ENCODE measurements at places on chromosomes 5 and 9. TPM values are rescaled to one million over a fixed set of nuclear protein-coding genes. Genes with fewer than 3 reads are reported as not detected.

The SNCAIP gene
- total RNA-seq: 2.1 TPM

The PFN3 gene
- not detected for total RNA-seq

DNA sequence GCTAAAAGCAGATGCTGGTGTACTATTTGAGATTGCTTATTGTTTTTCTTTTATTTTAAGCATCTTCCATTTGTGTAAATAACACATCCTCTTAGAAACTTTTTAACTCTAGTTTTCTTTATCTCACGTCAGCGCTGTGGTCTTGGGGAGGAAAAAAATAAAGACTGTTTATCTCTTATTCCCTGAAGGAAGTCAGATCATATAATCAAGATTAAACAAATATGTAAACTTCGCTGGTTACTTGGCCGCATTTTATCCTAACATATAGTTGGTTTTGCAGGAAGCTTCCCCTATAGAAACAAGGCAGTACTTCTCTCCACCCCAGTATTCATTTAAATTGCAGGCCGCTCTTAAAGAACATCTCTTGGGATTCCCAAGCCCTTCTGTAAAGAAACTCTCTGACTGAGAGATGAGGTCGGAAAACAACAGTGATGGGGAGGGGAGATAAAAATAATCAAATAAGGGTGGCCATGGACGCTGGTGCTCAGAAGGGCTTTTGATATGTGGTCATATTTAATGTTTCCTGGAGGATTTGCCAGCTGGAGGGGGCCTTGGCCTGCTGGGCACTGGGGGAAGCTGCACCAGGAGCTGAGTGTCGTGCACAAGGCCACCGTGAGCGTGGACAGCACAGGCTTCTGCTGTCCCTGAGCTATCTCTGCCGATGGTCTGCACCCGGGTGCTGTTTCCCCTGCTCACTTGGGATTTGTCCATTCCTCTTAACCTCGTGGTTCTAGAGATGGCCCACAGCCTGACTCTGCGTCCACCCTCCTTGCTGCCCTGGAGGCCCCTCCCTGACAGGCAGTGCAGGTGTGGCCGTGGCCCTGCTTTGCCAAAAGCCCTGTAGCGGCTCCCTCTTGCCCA lies 23.8 kb downstream of the NEURL1B start:
- H3K4me3 ChIP-seq: no peak overlapping the region
- H3K36me3 ChIP-seq: no peaks in the 10 kb centered on the region
- H3K27ac ChIP-seq: peak overlapping the region; percentile 69

- H3K4me3 ChIP-seq: no peak overlapping the region
- no peaks in the 10 kb centered on the region for H3K36me3 ChIP-seq
- H3K27me3 ChIP-seq: no peaks in the 10 kb centered on the region
- no peak overlapping the region for H3K27ac ChIP-seq
Measured at GRCh38 chr9:31677877-31678276, 706.6 kb upstream of the ACO1 start.

DNA sequence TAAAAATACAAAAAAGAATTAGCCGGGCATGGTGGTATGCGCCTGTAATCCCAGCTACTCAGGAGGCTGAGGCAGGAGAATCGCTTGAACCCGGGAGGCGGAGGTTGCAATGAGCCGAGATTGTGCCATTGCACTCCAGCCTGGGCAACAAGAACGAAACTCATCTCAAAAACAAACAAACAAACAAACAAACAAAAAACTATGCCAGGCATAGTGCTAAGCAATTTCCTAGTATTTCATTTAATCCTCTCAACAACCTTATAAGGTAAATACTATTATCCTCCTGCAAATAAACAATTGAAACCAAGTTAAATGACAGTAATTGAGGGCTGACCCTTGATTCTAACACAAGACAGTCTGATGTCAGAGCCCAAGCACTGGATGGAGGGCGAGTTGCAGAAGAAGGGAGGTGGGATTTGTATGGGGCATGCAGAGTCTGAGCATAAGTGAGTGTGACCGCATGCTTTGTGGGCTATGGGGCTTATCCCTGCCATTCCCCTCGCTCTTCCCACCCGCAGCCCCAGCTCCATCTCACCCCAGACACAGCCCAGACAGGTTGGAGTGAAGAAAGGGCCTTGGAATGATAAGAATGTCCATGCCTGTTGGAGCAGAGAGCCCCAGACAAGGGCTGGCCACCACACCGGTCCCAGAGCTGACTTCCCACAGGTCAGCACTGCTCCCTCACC lies 24.3 kb upstream of the RPS14 start:
- no peak overlapping the region for H3K27ac ChIP-seq
- no peaks in the 10 kb centered on the region for H3K4me1 ChIP-seq
- no peak overlapping the region for H3K4me3 ChIP-seq
- no peaks in the 10 kb centered on the region for H3K36me3 ChIP-seq
- DNase-seq: no peak

Measured in adrenal gland (tissue), 19 donors.